ENCODE measurements at places on chromosomes 7 and 10.

GRCh38 chr10:101142533-101143344, 11.6 kb downstream of the TLX1 start:
- no peak for DNase-seq

GRCh38 chr10:93899109-93899508, 5.3 kb downstream of the SLC35G1 start:
- DNase-seq, result no peak

DNA sequence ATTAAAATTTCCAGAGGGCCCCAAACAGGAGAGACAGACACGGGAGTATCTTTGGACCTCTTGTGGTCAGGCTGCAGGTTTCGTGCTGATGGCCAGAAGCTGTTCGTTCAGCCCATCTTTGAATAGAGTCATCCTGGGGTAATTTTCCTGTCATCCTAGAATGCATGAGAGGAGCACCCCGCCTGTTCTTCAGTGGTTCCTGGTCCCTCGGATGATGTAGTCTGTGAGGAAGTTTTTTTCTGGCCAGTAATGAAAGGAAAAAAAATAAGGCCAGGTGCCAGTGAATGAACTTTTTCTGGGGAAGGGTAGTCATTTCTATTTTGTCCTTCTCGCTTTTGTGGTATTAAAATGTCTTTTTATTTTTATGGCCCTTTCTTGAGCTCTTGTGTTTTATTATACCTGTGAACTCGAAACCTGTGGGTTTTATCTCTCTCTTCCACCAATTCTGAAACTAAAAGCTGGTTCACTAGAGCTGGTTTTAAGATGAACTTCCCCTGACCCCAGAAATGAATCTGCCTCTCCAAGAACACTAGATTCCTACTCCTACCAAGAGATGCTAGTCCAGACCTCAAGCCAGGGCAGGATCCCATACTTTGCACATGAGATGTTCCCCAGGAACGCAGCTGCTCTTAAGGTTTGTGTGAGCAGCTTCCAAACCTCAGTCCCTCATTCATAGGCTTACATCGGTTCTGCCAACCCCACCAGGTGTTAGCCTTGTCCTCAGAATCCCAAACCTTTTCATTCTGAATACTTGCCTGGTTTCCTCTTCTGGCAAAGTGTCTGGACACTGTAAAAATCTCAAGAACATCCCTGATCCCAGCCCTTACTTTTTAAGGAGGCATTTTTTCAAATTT, 15.4 kb upstream of the MEST start:
- no peak for DNase-seq

- no peak for DNase-seq
These were observed 76.1 kb downstream of the SKIDA1 start for GRCh38 chr10:21449288-21449966.

- no peak for DNase-seq
These were observed 47.2 kb upstream of the RHEB start for GRCh38 chr7:151566897-151567320.

- DNase-seq, result no peak
These were observed 237.2 kb downstream of the GLI3 start for GRCh38 chr7:41999736-42000283.

- DNase-seq, result no peak
These were observed 16.9 kb upstream of the TAX1BP1 start for GRCh38 chr7:27723085-27723484.

- DNase-seq, result no peak
These were observed 134.8 kb upstream of the GDF10 start for GRCh38 chr10:47165168-47165710.

GRCh38 chr10:108545921-108546320, 1377.4 kb downstream of the XPNPEP1 start:
- DNase-seq, result no peak

- no peak for DNase-seq
These were observed 128.8 kb downstream of the PPP1R17 start for GRCh38 chr7:31815796-31816195.

DNA sequence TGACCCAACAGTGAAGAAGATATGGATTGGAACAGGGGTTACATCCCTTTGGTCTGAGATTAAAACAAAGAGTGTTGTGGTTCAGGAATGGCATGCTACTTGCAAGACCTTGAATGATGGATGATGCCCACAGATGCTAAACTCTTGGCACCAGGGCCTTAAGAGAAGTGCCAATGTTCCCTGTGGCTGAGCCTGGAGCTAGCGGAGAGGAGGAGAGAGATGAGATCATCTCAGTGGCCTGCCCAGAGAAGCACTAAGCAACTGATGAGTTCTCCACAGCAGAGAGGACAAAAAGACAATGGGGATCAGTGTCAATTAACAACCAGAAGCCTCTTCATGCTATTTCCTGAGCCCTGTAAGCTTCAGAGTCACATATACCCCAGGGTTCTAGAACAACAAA, 97.8 kb downstream of the ELAPOR2 start:
- no peak for DNase-seq

DNA sequence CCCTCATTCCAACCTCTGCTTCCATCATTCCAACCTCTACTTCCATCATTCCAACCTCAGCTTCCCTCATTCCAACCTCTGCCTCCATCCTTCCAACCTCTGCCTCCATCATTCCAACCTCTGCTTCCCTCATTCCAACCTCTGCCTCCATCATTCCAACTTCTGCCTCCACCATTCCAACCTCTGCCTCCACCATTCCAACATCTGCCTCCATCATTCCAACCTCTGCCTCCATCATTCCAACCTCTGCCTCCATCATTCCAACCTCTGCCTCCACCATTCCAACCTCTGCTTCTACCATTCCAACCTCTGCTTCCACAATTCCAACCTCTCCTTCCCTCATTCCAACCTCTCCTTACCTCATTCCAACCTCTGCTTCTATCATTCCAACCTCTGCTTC, 30.3 kb downstream of the CCDC71L start:
- DNase-seq, result no peak

All from nucleus accumbens (tissue), 56 donors.